ENCODE measurements at places on chromosomes 13 and 19.
A peak's percentile ranks its signal among the peaks of the same experiment; 100 is the strongest.

DNA sequence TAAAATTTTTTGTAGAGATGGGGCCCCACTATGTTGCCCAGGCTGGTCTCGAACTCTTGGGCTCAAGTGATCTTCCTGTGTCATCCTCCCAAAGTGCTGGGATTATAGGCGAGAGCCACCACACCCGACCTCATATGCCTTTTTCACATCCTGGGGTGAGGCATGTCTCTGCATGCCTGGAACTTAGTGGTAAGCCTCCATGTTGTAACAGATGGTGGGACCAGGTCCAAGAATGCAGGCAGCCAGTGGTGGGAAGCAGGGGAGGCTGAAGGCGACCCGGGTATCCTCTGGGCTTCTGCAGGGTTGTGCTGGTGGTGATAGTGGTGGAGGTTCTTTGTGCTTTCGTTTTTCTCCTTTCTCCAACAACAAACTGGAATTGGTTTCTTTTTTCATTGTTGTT is 30.1 kb upstream of the CCDC124 start:
- DNase-seq, result peak; percentile 19

DNA sequence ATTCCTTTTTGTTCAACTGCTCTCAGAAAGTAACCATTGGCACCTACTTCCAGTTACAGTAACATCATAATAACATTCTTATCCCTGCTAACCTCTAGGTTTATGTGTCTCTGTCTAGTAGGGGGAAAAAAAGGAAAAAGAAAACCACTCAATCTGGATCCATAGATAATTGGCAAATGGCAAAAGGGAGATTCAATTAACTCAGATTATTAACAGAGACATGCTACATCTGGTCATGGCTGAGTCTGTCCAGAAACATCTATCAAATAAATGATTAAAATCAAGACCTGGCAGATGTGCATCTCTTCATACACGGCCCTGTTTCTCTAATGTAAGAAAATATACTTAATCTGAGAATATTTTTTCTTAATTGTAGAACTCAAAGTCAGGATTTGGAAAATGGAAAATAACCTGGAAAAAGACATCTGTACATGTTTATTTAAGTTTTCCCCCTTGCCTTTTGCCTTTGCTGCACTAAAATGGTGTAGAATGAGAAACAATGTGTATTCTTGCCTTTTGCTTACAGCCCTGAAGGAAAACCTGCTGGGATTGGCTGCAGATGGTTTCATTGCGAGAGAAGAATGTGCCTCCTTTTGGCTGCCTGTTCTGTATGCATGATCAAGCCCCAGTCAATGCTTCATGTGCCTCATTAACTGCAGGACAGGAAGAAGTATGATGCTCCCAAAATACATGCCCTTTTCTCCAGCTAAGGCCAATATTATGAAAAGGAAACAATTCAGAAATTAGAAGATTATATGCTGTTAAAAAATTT is 921.6 kb upstream of the PCDH20 start:
- DNase-seq, result no peak

DNA sequence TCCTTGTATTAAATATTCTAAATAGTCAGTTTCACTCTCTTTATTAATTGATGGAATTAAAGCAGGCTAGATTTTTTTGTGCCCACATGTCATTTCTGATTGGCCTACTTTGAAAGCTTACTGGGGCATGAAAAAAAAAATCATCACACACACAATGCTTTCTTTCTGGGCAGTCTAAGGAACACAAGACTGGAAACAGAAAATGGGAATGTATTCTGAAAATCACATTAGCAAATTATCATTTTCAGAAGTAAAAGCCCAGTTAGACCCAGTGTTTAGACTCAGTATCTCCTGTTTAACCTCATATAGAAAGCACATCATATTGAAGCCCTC is 339.4 kb downstream of the SPRY2 start:
- DNase-seq, result no peak

DNA sequence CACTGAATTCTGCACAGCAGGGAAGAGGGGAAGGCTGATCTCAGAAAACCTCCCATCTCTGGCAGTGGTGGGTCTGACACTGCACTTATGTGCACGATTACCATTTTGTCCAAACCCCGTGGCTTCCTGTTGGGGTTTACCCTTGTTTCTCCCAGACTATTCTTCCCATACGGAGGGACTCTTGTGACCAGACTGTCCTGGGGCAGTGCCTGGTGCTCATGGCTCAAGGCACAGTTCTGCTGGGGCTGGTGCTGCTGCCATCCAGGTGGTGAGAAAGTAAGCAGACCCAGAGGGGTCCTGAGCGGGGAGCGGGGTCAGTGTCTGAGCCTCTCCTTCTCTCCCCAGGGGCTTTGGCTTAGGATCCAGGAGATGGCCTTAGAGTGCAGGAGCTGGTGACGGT is 5.1 kb upstream of the SIGLEC9 start:
- DNase-seq, result no peak

DNA sequence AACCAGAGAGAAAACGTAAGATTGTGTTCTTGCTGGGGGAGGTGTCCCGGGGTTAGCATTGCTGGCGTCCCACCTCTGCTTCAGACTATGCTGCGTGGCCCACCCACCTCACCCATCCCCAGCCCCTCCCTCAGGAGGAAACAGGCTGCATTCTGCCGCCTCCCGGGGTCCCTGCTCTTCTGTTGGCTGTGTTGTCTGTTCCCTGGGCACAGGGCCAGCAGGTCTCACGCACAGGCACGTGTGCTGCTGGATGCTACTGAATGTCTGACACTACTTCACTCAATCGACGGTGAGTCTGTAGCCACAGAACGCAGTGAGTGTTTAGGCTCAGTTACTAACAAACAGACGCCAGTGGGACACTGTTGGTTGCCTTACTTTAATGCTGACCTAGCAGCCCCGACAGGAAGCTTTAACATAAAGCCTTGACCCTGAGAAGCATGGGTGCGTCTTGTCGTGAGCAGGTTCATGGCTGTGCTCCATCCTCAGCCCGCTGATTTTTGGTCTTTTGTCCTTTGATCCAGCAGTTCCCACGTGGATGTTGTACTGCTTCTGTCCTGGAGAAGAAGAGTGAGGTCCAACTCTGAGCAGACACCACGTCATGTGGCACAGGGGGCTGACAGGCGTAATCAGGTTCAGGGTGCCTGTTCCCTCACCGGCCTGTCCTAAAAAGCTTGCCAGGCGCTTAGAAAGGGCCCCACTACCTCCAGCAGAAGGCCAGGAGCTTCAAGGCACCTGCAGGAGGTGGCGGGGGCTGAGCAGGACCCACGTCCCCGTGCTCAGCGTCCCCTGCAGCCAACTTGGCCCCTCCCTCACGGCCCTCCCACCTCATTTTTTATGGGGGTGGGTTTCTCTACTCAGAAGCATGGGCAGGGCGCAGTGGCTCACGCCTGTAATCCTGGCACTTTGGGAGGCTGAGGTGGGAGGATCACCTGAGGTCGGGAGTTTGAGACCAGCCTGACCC is 26.0 kb downstream of the NAXD start:
- DNase-seq, result no peak

DNA sequence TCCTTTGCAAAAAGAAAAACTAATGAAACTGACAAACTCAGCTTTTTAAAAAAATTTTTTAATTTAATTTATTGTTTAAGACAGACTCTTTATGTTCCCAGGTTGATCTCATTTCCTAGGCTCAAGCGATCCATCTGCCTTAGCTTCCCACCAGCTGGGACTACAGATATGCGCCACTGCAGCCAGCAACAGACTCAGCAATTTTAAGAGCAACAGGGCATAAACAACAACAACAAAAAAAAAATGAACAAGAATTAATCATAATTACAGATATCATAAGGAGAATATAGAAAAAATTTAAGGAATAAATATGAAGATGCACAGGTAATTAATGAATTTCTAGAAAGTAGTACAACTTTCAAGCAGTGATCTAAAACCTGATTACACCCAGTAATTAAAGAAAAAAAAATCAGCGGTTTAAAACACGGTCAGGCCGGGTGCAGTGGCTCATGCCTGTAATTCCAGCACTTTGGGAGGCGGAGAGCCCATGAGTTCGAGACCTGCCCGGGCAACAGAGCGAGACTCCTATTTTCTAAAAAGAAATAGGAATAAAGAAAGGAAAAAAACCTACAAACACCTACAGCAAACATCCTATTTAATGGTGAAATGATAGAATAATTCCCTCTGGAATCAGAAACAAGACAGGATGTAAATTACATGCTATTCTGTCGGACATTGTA is 1.4 kb downstream of the ZNF699 start:
- DNase-seq, result no peak

- no peak for DNase-seq
Observed at GRCh38 chr13:76925115-76925514, 23.2 kb upstream of the ACOD1 start.

DNA sequence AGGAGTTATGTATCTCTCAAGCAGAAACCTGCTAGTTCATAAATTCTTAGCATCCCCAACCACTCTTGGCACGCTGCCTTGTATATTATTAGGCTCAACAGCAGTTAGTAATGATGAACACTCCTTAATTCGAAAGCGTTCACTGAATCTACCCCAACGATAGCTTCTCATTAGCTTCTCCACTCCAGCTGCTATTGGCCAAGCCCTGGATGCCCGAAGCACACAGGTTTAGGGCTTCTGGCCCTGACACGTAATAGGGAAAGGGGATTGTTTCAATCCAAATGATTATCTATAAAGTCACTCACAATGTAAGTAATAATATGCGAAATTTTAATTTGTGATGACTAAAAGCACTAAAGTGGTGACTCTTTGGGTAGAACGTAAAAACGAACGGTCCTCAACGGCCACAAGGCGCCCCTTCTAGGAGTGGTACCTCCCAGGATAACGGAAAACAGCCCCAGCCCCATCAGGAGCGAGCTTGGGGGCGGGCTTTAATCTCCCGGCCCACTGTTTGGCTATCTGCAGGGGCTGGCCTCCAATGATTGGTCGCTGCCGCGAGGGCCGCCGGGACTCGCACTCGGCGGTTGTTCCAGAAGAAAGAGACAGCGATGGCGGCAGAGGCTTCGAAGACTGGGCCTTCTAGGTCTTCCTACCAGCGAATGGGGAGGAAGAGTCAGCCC is at the start of gene RNF17:
Gene RNF17 (plus strand): TSS at position 574 of the 680 bp plus-strand sequence. CDS start 35 bp downstream, at position 609.
- no peak for DNase-seq

- no peak for DNase-seq
Observed at GRCh38 chr13:76024151-76024550, 388.0 kb downstream of the LMO7 start.
